Dermis microvascular lymphatic vessel endothelial cell (primary cell): ENCODE measurements at places on chromosomes 4 and X. TPM values are rescaled to one million over a fixed set of nuclear protein-coding genes. Genes with fewer than 3 reads are reported as not detected.

Gene GLRA3
- not detected in 2 replicates for total RNA-seq

Gene KLKB1
- total RNA-seq: 0.26 and 1.1 TPM in 2 replicates

Gene TBX22
- not detected in 2 replicates for total RNA-seq

Gene SYP
- 0.13 TPM in 2 replicates for total RNA-seq

Gene MAGEA8
- total RNA-seq: not detected in 2 replicates

Gene MAGEA10
- total RNA-seq: not detected in 2 replicates

Gene LDOC1
- total RNA-seq: 4.9 and 6.2 TPM in 2 replicates

Gene FMR1NB
- not detected in 2 replicates for total RNA-seq

Gene CCDC160
- not detected in 2 replicates for total RNA-seq

Gene TSPYL2
- 4.9 and 7.6 TPM in 2 replicates for total RNA-seq

Gene MAGEB16
- not detected in 2 replicates for total RNA-seq

Gene AREG
- under 0.01 and 0.13 TPM in 2 replicates for total RNA-seq

Gene CT47B1
- total RNA-seq: not detected in 2 replicates

Gene AFF2
- total RNA-seq: 0.25 and 0.26 TPM in 2 replicates
